Stimulated activated CD8-positive, alpha-beta memory T cell treated with anti-CD3 and anti-CD28 coated beads, Interleukin-2, amount 100 ng/mL, for 1 hour (primary cell): ENCODE measurements at places on chromosomes 3 and 15.

DNA sequence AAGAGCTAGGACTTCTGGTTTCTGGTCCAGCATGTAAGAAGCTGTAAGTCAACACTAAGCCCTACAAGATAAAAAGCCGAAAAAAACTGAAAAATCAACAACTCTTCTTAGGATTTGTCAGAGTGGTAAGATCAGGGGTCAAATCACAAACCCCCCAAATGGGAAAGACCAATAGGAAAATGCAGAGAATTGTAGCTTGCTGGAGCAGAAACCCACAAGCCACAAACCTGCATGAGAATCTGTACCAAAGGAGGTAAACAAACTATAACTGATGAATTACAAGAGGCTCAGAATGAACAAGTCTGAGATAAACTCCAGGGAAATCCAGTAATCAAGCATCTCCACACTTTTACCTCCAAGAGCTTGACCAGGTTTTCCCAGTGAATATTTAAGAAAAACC is 36.0 kb downstream of the RFX7 start:
- DNase-seq = no peak

GRCh38 chr3:72336821-72337479 is 511.3 kb downstream of the SHQ1 start:
- no peak for DNase-seq

DNA sequence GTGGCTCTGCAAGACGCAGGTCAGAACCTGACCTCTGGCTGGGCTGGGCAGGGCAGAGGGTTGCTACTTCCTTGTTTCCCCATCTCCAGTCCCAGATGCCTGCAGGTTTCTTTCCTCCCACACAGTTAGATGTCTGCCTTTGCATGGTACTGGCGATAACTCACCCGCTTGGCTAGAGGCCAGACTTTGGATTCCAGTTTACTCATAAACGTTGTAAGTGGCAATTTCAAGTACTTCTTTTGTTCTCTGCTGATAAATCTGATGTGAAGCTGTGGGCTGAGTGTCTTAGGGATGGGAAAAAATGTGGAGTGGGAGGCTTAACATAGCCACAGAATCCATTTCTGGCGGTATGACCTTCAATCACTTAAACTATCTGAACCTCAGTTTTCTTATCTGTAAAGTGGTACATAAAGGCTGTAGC is 194.2 kb downstream of the EBLN2 start:
- no peak for DNase-seq

- no peak for DNase-seq
These were observed 1.6 kb upstream of the MCTP2 start for GRCh38 chr15:94229591-94230369.

DNA sequence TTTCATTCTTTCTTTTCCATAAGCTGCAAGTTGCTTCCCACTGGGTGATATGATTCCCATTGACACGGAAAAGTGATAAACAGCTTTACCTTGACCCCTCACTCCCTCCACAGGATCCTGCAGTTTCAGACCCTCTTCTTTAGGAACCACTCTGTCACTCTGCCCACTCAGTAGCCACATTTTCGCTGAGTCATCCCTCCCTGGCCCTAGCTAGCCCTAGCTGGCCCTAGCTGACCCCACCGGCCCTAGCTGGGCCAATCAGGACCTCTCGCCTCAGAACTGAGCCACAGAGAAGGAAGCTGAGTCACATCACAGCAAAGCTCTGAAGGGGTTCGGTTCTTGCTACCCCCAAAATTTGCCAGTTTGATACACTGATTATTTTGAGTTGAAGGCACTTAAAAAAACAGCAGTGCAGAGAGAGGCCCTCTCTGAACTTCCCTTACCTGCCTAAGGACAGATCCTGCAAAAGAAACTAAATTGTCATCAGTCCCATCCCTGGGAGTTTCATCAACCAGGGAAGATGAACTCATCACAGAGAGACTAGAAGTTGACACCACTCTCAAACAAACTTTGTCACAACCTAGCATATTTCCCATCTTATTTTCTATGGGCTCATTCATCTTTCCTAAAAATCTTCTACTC is 233.5 kb upstream of the PROK2 start:
- DNase-seq = no peak

DNA sequence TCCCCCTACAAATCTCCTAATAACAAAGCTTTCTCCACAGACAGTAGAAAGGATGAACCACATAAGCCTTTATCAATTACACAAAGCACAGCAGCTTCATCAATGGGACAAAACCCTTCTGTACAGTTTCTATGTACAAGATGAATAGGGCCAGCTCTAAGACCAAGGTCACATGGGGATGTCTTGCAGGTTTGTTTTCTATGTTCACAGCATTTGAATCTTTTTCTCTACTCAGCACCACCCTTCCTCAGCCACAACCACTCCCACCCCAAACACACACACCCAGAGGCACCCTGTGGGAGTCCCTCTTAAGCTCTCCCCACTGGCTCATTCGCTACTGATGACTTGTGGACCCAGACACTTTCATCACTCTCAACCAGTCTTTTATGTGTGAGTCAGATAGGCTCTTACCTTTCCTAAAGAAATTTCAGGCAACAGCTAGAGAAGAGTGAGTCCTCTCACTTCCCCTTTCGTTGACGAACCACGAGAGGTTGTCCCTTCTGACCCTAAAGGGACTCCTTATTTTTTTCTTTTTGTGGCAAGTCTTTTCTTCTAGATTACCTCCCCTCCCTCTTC is 57.9 kb downstream of the ARHGAP31 start:
- DNase-seq = peak; percentile 11

DNA sequence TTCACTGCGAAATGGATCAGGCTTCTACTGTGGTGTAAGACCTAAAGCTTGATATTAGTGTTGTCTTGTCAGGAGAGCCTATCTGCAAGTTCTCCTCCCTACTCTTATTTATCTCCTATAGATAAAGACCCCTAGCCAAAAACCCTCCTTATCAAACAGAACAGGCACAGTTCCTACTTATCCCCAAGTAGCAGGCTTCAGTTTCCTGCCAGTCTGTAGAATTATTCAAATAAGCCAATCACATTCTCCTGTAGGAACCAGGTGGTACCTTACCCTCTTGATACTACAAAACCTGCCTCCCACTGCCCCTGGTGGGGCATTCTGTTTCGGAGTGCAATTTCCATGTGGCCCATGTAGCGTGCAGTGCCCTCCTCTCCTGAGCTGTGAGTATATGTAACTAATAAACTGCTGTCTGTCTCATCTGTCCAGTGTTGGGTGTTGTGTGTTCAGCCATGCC is 28.7 kb downstream of the HDGFL3 start:
- DNase-seq = no peak

- peak; percentile 30 for DNase-seq
These were observed 23.7 kb downstream of the CFAP92 start for GRCh38 chr3:128969993-128970739.

DNA sequence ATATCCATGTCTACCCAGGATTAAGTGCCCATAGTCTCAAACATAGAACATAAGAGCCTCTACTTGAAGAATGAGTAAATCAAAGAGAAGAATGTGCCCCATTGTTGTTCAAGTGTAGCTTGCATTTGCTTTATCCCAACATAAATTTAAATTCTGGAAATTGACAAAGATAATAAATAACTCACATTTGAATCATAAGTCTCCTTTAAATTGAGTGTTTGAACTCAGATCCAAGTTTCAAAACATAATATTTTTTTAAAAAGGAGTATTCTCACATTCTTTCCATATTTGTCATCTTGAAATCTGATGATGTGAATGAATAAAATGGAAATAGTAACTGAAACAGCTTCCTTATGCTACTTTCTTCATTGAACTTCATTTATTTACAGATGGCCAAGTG is 135.2 kb downstream of the MECOM start:
- no peak for DNase-seq

DNA sequence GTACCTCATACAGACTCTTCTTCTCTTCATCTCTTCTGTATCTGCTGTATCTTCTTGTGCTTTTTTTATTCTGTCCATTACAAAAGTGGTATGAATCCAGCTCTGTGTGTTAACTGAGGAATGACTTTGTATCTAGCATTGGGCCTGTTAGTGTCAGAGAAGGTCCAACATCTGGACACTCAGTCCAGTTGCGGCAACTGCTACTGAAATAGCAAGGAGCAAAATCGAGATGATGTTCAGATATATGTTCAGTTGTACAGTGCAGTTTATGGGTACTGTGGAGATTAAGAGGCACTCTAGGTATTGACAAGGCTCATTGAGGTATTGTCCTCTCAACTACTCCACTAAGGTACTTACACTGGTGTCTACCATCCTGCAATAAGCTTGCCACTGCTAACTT is 42.6 kb downstream of the KLHDC8B start:
- no peak for DNase-seq

DNA sequence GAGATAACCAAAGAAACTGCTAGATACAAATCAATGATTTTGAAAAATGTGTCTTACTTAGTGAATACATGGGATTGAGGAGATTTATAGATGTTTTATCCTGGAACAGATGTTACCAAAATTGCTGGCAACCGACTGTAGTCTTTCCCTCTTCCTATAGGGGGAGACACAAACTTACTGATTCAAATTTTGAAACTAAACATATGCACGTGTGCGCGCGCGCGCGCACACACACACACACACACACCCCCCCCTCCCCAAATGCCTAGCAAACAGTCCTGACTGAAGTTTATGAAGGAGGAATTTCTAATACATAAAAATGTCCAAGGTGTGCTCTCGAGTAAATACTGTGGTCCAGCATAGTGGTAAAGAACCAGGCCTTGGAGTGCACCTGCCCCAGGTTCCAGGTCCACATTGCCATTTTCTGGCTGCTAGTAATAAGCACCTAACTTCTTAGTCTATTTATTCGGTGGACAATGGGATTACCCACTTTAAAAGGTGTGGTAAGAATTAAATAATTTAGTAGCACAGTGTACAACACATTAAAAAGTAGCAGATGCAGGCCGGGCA is 18.5 kb upstream of the C3orf62 start:
- no peak for DNase-seq

DNA sequence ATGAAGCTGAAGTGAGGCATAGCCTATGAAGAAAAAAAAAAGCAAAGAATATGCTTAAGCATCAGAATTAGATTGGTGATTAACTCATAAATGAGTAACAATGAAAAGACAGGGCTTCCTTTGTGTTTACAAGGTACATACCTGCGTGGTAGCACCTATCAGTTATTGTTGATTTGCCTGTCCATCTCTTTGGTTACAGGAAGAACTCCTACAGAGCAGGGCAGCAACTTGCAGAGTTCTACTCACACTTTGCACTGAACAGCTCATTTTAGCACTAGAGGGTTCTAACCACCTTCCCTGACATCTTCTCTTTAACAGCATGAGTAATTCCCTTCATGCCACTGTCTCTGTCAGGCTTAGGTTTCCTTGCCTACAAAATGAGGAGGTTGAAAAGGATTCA is 166.0 kb downstream of the DPH6 start:
- no peak for DNase-seq

DNA sequence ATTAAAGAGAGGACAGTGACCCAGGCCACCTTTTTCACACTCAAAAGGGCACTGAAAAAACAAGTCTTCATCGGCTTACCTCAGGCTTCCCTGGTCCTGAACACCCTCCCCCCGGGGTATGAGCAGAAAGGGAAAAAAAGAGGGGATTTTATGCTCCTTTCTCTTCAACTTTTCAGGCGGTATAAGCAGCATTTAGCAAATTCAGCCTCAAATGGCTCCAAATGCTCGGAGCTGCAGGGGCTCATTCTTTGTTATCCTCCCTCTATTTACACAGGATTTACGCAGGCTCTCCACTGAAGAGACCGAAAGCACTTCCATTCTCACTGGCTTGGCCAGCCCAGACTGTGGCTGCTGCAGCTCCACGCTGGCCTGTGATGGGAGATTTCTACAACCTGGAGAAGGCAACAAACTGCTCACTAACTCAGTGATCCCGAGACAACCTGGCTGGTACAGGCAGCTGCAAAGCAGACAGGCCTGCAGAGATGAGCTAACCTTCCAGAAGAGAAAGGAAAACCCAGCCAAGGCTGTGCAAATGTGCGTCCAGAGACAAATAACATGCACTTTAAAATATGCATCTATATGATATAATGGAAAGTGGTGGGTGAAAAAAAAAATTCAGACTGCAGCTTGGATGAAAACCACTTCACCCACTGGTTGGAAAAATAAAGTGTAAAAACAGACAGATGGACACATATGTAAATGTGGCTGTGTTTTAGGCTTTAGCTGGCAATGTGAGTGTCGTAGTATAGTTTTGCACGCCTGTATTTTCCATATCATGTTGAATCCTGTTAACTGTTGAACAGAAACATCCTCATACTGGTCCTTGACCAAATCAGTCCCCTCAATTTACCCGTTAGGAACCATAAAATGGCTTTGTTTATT is 54.2 kb downstream of the MEIS2 start:
- no peak for DNase-seq

GRCh38 chr3:120756061-120756460 is 13.5 kb downstream of the GTF2E1 start:
- DNase-seq = no peak
